Gastrocnemius medialis (tissue), 4 donors: ENCODE measurements at places on chromosomes 16 and 17. TPM values are rescaled to one million over a fixed set of nuclear protein-coding genes. Genes with fewer than 3 reads are reported as not detected.
A peak's percentile ranks its signal among the peaks of the same experiment; 100 is the strongest.

GRCh38 chr17:58236394-58236793, 2.0 kb upstream of the LPO start:
- no peak overlapping the region for H3K4me3 ChIP-seq
- H3K27ac ChIP-seq: no peak overlapping the region
- no peaks in the 10 kb centered on the region for H3K36me3 ChIP-seq
- no peaks in the 10 kb centered on the region for H3K4me1 ChIP-seq

GRCh38 chr16:47716571-47716970, 255.4 kb downstream of the PHKB start:
- DNase-seq: no peak
- H3K27me3 ChIP-seq: no peaks in the 10 kb centered on the region
- no peaks in the 10 kb centered on the region for H3K36me3 ChIP-seq

DNA sequence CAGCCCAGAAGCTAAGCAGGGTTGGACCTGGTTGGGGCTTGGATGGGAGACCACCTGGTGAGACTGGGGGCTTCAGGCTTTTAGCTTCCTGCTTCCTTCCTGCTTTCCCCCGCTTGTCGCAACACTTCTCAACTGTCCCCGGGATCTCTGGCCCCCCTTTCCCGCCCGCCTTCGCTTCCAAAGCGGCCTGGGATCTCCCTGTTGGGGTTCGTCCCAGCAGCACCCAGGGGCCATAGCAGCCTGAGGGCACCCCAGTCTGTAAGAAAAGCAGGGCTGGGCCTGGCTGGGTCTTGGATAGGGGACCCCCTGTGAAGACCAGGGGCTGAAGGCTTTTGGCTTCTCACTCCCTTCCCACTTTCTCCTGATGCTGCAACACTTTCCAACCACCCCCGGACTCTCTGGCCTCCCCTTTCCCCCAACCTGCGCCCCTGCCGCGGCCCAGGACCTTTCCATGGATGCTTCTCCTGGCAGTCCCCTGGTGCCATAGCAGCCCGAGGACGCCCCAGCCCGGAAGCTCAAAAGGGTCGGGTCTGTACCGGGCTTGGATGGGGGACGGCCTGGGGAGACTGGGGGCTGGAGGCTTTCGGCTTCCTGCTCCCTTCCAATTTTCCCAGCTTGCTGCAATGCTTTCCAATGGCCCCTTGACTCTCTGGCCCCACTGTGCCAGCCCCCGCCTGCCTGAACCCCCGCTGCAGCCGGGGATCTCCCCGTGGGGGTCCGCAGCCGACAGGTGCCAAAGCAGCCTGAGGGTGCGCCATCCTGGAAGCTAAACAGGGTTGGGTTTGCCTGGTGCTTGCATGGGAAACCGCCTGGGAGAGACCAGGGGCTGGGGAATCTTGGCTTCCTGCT, 2276.2 kb downstream of the TP53TG3F start:
- no peaks in the 10 kb centered on the region for H3K27me3 ChIP-seq
- no peaks in the 10 kb centered on the region for H3K4me1 ChIP-seq
- no peak overlapping the region for H3K4me3 ChIP-seq
- DNase-seq: no peak
- no peaks in the 10 kb centered on the region for H3K36me3 ChIP-seq

DNA sequence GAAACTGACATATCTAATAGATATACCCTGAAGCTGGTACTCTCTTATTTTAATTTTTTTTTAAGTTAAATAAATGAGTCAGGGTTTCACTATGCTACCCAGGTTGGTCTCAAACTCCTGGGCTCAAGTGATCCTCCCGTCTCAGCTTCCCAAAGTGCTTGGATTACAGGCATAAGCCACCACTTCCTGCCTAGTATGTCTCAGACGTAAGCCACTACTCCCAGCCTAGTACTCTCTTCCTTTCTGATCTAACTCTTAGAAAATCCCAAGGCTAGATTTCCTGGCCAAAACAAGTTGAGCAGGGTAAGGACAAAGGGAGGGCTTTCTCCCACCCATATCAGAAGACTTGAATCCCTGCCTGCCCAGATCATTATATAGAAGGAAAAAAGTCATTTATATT, 33.7 kb downstream of the HOXB1 start:
- H3K4me1 ChIP-seq: peaks cover 9% of the 10 kb centered on the region
- H3K4me3 ChIP-seq: no peak overlapping the region
- no peaks in the 10 kb centered on the region for H3K36me3 ChIP-seq
- peaks cover 3% of the 10 kb centered on the region for H3K27me3 ChIP-seq
- H3K27ac ChIP-seq: no peak overlapping the region
- DNase-seq: no peak

GRCh38 chr17:56810891-56811775, 22.6 kb downstream of the C17orf67 start:
- no peak overlapping the region for H3K4me3 ChIP-seq
- H3K27me3 ChIP-seq: peaks cover 3% of the 10 kb centered on the region
- no peak for DNase-seq
- H3K4me1 ChIP-seq: no peaks in the 10 kb centered on the region
- H3K27ac ChIP-seq: no peak overlapping the region

DNA sequence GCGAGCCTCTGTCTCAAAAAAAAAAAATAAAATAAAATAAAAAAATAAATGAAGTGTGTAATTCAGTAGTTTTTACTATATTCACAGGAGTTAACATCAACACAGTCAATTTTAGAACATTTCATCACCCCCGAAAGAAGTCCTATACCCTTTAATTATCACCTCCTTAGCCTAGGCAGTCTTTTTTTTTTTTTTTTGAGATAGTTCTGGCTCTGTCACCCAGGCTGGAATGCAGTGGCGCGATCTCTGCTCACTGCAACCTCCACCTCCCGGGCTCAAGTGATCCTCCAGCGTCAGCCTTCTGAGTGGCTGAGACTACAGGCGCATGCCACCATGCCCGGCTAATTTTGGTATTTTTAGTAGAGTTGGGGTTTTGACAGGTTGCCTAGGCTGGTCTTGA, 150.7 kb downstream of the SNX29 start:
- peaks cover 4% of the 10 kb centered on the region for H3K4me1 ChIP-seq
- peaks cover 8% of the 10 kb centered on the region for H3K36me3 ChIP-seq
- DNase-seq: no peak
- no peak overlapping the region for H3K27ac ChIP-seq
- no peaks in the 10 kb centered on the region for H3K27me3 ChIP-seq
- no peak overlapping the region for H3K4me3 ChIP-seq

- H3K27me3 ChIP-seq: no peaks in the 10 kb centered on the region
- H3K27ac ChIP-seq: peak overlapping the region; percentile 51
- H3K4me1 ChIP-seq: peaks cover 18% of the 10 kb centered on the region
- peak; percentile 55 for DNase-seq
These were observed 31.5 kb downstream of the PIPOX start for GRCh38 chr17:29074488-29074887.

- no peaks in the 10 kb centered on the region for H3K36me3 ChIP-seq
- H3K4me1 ChIP-seq: peaks cover 4% of the 10 kb centered on the region
- H3K4me3 ChIP-seq: no peak overlapping the region
These were observed 81.0 kb downstream of the NOG start for GRCh38 chr17:56674401-56674925.

GRCh38 chr17:15947976-15948752, 3.2 kb downstream of the ADORA2B start:
- peaks cover 9% of the 10 kb centered on the region for H3K27me3 ChIP-seq
- H3K36me3 ChIP-seq: no peaks in the 10 kb centered on the region
- no peak overlapping the region for H3K4me3 ChIP-seq
- H3K27ac ChIP-seq: no peak overlapping the region
- no peak for DNase-seq

GRCh38 chr17:27457360-27457715, 1.1 kb downstream of the KSR1 start:
- peaks cover 10% of the 10 kb centered on the region for H3K4me1 ChIP-seq
- no peaks in the 10 kb centered on the region for H3K27me3 ChIP-seq
- H3K36me3 ChIP-seq: no peaks in the 10 kb centered on the region
- H3K27ac ChIP-seq: no peak overlapping the region
- peak overlapping the region; percentile 92 for H3K4me3 ChIP-seq

The STAC2 gene
- not detected for total RNA-seq

The NAA38 gene
- total RNA-seq: 57.4 TPM

The PABPN1L gene
- total RNA-seq: not detected

The CCDC200 gene
- total RNA-seq: not detected
